ENCODE measurements at places on chromosomes 3 and 15.
A peak's percentile ranks its signal among the peaks of the same experiment; 100 is the strongest.

- no peak for DNase-seq
Measured at GRCh38 chr3:157752554-157752953, 249.3 kb upstream of the VEPH1 start.

DNA sequence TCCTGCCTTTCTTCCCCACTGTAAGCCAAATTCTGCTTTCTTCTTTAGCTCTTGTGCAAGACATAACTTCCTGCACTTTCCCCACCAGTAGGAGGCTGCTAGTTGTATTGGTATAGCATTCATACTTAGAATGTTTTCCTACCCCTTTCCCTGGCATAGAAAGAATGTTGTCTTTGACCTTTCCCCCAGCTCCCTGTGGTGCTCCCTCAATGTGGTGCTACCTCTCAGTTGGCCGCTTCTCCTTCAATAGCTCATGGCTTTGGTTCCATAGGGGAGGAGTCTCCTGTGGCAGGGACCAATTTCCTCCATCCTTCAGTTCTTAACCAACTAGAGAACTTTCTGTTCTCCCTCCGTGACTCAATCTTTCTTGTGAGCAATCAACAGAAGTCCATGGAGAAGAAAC lies 67.5 kb upstream of the AKAP13 start:
- no peak for DNase-seq

- no peak for DNase-seq
Measured at GRCh38 chr15:98077186-98077585, 116.7 kb downstream of the ARRDC4 start.

DNA sequence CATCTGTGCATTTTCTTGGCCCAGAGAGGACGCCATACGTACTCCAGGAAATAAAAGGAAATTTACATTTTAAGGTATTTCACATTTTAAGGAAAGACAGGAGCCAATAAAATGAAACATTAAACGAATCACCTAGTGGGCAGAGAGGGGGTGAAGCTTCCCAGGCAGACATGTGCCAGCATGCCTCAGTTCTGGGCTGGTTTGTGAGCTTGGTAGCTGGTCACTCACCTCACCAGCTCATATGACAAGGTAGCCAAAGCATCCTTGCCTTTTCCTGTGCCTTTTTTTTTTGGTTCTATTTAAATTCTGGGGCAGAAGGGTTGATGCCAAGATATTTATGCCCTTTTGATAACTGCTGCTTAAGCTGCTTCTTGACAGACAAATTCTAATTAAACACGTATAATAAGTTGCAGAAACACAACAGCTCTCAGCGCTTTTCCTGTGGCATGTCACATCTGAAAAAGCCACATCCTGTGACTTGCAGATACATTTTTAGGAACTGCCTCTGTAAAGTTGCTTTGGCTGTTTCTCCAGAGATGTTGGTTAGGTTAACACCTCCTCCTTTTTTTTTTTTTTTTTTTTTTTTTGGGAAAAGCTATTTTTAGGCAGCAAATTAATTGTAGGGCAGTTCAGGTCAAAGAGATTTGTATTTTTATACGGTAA lies 218.6 kb downstream of the PDCD6IP start:
- no peak for DNase-seq

GRCh38 chr3:26915208-26915607 lies 292.6 kb downstream of the LRRC3B start:
- no peak for DNase-seq

GRCh38 chr15:37764733-37765191 lies 169.7 kb upstream of the TMCO5A start:
- no peak for DNase-seq

- peak; percentile 89 for DNase-seq
Measured at GRCh38 chr3:49805367-49805782, 2.3 kb downstream of the INKA1 start.

DNA sequence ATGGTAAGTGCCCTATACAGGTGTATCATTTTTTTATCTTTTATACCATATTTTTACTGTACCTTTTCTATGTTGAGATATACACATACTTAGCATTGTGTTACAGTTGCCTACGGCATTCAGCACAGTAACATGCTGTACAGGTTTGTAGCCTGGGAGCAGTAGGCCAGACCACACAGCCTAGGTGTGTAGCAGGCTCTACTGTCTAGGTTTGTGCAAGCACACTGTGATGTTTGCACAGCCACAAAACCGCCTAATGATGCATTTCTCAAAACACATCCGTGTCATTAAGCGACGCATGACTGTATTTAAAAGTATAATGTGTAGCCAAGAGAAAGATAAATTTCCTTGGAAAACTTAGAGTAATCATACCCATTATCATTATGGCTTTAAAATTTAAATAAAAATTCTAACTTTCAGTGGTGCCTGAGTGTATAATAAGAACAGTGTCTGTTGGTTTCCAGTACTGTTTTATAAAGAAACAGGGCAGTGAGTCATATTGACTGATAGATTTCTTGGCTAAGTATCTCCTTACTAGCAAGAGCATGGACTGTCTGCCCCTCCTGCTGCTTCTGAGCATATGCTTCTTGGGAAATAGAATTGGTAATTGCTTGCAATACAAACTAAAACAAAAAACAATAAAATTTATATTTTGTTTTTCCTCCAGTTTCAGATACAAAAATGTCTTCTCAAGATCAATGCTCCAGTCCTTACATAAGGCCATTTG lies 18.3 kb downstream of the CALML4 start:
- DNase-seq = no peak

GRCh38 chr15:76983590-76984375 lies 11.1 kb upstream of the PSTPIP1 start:
- no peak for DNase-seq

DNA sequence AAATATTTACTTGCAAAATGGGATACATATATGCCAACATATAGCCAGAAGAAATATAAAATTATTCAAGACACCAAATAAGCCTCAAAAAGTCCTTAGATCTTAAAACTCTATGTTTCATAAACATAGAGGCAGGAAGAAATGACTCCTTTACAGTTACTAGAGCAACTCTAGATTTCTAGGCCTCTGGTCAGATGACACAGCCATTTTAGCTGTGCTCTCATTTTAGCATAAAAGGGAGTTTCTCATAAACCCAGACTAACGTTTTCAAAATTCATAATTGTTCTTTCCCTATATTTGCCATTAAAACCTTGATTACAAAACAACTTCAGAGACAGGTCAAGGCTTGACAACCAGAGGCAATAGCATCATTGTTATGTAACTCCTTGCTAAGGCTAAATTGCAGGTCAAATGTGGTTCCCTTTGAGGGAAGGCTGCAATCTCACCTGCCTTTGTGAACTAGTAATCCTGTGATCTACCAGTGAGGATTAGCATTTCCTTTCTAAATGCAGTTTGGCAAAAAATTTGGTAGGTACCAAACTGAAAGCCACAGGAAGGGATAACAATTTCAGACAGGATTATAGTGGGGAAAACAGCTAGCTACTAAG lies 8.2 kb downstream of the THOC7 start:
- DNase-seq = no peak

- no peak for DNase-seq
Measured at GRCh38 chr3:3191675-3192285, 12.3 kb upstream of the CRBN start.

GRCh38 chr3:71453822-71454511 lies 129.6 kb downstream of the FOXP1 start:
- no peak for DNase-seq

DNA sequence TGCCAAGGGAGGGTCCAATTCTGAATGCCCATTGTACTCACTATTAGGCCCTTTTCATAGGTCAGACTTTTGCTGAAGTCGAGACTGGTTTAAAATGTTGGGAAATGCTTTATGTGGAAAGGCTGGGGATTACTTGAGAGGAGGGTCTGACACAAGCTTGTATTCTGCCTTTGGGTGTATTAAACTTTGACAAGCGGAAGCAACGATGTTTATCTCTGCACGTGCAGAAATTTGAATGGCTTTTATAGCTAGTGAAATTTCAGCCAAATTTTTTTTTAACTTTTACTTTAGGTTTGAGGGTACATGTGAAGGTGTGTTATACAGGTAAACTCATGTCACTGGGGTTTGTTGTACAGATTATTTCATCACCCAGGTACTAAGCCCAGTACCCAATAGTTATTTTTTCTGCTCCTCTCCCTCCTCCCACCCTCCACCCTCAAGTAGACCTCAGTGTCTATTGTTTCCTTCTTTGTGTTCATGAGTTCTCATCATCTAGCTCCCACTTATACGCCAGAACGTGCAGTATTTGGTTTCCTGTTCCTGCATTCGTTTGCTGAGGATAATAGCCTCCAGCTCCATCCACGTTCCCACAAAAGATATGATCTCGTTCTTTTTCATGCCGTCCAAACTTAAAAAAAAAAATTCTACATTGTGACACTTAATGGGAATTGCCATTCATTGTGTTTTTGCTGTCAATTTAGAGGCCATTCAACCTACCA lies 223.0 kb upstream of the BHLHE40 start:
- no peak for DNase-seq

- DNase-seq = no peak
Measured at GRCh38 chr15:80343554-80343992, 60.6 kb upstream of the ARNT2 start.

- DNase-seq = no peak
Measured at GRCh38 chr3:154919226-154919625, 160.9 kb upstream of the MME start.

- no peak for DNase-seq
Measured at GRCh38 chr3:101381809-101382208, 61.4 kb upstream of the IMPG2 start.

- DNase-seq = no peak
Measured at GRCh38 chr3:49035281-49035680, 6.1 kb upstream of the IMPDH2 start.

DNA sequence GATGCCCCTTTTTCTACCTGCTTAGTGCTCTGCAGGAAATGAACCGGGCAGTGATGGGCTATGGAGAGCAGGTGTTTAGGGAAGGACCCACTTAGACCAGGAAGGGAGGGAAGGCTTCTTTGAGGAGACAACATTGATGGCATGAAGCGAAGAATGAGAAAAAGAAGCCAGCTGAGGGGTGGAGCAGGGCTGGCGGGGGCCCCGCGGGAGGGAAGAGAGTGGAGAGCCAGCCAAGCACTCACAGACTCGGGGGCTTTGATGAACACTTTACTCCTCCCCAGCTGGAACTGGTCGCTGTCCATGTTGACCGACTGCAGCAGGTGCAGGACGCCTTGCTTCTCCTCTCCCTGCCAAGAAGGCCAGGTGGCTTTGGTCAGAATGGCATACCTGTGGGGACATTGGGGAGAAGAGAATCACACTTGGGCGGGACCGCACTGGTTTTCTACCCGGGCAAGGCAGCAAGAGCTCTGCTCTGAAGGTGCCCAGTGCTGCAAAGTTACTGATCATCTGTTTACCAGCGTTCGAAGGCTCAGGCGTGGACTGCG lies 28.4 kb upstream of the LDHAL6B start:
- no peak for DNase-seq

DNA sequence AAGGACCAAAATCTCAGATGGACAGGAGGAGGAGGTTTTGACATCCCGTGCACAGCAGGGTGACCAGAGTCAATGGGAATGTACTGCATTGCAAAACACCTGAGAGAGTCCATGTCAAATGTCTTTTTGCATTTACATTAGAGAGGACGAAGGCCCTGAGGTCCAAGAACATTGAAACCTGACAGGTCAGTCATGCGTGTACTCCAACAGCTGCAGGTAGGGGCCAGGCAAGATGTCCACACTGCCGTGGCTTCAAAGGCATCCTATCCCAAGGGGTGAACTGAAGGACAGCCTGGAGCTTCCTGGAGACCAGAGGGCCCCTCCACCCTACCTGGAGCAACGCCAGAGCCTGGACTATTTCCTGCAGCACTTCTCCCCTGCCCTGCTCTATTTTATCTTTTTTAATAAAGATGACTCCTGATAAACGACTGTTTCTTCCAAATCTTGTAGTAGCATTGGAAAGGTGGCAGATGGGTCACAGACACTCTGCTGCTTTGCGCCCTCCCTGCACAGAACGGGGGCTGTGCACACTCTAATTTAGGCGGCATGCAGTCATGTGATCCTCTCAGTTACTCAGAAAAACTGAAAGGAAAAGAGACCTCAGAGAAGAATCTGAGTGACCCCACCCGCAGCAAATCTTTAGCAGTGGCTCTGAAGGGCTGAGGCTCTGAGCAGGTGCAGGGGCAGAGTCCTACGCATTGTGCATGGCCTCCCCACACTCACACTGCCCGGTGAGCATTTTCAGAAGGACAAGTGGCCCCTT lies 68.2 kb downstream of the HMCES start:
- no peak for DNase-seq

- DNase-seq = no peak
Measured at GRCh38 chr3:187315872-187316271, 24.3 kb upstream of the MASP1 start.

DNA sequence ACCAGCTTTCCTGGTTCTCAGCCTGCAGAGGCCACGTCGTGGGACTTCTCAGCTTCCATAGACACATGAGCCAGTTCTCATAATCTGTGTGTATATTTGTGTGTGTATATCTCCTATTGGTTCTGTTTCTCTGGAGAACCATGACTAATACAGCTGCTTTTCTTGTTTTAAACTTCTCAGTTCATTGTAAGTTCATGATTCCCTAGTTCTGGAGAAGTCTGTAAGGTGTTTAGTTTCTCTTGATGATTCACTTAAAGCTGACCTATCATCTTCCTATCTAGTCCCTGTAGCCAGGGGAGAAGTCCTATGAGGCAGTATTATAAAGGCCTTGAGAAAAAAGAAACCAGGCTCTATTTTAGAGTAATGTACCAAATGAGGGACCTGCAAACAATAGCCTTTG lies 147.7 kb downstream of the RYR3 start:
- DNase-seq = no peak

DNA sequence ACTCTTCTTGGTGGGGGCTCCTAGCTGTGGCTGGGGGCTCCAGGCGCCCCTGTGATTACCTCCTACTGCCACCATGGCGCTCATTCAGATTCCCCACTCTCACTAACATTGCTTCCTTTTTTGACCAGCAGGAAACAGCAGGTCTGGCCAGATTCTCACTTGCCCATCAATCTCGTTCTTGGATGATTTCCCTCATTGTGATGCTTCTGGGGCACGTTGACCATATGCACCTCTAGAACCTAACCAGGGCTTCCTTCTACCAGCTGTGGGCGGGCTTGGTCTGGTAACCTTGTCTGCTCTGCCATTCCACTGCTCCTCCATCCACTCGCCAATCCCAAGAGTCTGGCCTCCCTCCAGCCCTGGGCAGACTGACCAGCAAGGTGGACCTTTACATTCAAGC lies 35.9 kb upstream of the PTPN23 start:
- no peak for DNase-seq

GRCh38 chr3:177680472-177680821 lies 483.2 kb upstream of the TBL1XR1 start:
- DNase-seq = no peak

- DNase-seq = peak; percentile 21
Measured at GRCh38 chr15:57322602-57323250, 53.6 kb upstream of the CGNL1 start.

- no peak for DNase-seq
Measured at GRCh38 chr15:91679447-91679846, 174.1 kb upstream of the SLCO3A1 start.

DNA sequence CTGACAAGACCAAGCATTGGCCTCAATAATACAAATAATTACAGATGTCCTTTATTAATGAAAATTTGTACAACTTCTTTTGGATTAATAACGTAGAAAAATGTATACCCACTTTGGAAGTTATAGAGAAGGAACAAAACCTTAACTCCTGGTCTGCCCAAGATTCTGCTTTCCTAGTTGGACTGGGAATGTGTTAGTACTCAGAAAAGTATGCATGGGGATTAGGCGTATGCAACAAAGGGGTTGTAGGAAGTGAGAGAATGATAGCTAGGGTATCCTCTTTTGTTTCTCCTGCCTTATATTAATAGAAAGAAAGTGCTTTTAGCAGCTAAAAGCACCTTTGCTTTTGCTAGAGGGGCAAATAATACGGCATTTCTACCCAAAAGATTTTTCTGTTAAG lies 116.2 kb upstream of the LRRFIP2 start:
- no peak for DNase-seq
